Activated naive CD8-positive, alpha-beta T cell treated with anti-CD3 and anti-CD28 coated beads for 36 hours (primary cell): ENCODE measurements at places on chromosomes 2 and 18.

GRCh38 chr2:32168513-32168912 is 2.8 kb downstream of the SLC30A6 start:
- H3K27ac ChIP-seq: peak overlapping the region; percentile 81
- H3K4me1 ChIP-seq: peaks cover 27% of the 10 kb centered on the region
- no peak for DNase-seq
- H3K27me3 ChIP-seq: no peaks in the 10 kb centered on the region
- no peak overlapping the region for H3K4me3 ChIP-seq

DNA sequence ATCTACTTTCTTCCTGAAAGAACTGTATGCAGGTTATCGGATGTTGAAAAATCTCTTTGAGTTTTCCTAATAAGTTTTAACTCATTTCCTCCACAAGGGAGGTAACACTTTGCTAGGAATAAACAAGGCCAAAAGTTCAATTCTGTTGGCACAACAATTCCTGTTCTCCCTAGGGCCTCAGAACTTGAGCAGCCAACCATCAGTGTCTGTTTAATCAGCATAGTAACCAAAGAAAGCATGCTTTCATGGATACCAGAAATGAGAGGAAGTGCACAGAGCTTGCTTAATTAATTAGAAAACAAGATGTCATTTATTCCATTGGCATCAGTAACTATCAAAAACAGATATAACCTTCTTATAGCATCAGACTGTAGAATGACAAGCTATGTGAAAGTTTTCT is 503.2 kb upstream of the CNTNAP5 start:
- no peak overlapping the region for H3K4me3 ChIP-seq
- no peaks in the 10 kb centered on the region for H3K27me3 ChIP-seq
- H3K4me1 ChIP-seq: no peaks in the 10 kb centered on the region
- DNase-seq: no peak

- H3K36me3 ChIP-seq: peaks cover 6% of the 10 kb centered on the region
- H3K27me3 ChIP-seq: no peaks in the 10 kb centered on the region
Measured at GRCh38 chr2:237739101-237739500, 59.5 kb upstream of the RBM44 start.

DNA sequence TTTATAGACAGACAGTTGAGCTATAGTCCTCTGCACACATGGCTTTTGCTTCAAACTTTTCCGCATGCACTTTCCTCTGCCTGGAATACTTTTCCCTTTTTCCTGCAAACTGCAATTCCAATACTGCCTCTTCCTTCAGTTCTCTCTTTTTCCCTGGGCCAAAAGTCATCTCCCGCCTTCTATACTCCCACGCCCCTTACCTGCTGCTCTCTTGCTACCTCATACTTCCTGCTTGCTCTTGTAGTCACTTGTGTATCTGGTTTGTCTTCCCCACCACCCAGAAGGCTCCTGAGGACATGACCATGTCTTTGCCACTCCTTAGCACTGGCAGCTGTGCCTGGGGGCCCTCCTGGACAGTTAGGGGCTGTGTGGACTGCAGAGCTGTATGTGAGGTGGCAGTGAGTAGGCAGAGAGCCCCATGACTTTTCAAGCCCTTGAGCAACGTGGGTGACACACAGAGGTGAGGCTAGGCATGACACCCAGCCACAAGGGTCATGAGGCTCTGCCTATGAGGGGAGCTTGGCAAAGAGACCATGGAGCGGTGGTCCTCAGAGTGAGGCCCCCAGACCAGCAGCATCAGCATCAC is 23.2 kb downstream of the SPEG start:
- no peak overlapping the region for H3K4me3 ChIP-seq
- H3K27ac ChIP-seq: no peak overlapping the region
- peak; percentile 36 for DNase-seq
- peaks cover 16% of the 10 kb centered on the region for H3K4me1 ChIP-seq

GRCh38 chr2:132460781-132461180 is 44.2 kb downstream of the GPR39 start:
- no peak overlapping the region for H3K4me3 ChIP-seq
- H3K27me3 ChIP-seq: no peaks in the 10 kb centered on the region
- H3K36me3 ChIP-seq: peaks cover 2% of the 10 kb centered on the region

DNA sequence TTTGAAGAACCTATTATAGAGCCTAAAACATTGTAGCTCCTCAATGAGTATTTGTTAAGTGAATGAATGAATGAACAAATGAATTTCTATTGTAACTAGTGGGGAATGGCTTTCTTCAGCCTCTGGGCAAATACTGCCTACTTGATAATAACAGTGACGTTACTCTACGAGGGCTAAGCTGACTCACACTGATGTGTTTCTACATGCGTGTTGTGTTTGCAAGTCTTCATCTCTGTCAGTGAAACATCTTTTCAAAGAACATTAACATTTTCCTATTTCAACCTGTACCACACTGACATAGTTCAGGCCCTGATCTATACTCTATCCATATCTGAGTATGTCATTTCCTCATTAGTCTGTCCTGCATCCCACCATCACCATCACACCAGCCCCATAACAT is 319.9 kb upstream of the ACVR2A start:
- no peak overlapping the region for H3K4me3 ChIP-seq
- H3K36me3 ChIP-seq: no peaks in the 10 kb centered on the region
- H3K4me1 ChIP-seq: peaks cover 5% of the 10 kb centered on the region
- H3K27ac ChIP-seq: no peak overlapping the region
- no peaks in the 10 kb centered on the region for H3K27me3 ChIP-seq
- DNase-seq: no peak

GRCh38 chr2:74530239-74531187 is 780 bp downstream of the HTRA2 start:
- H3K4me1 ChIP-seq: peaks cover 40% of the 10 kb centered on the region
- H3K4me3 ChIP-seq: peak overlapping the region; percentile 98
- peaks cover 60% of the 10 kb centered on the region for H3K36me3 ChIP-seq
- peak overlapping the region; percentile 98 for H3K27ac ChIP-seq

DNA sequence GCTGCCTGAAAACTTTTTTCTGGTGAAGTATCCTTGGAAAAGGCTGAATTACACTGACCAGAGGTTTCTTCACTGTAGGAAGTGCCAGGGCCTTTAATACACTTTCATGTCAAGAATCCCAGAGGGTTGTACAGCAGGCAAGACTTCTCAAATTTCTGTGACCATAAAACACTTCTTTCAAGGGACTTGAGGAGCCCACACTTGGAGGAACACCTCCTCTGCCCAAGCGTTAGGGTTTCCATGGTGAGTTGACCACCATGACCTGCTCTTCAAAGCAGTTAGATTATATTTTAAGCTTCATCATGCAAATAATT is 12.9 kb upstream of the SALL3 start:
- peaks cover 35% of the 10 kb centered on the region for H3K27me3 ChIP-seq
- H3K4me1 ChIP-seq: no peaks in the 10 kb centered on the region
- no peak overlapping the region for H3K27ac ChIP-seq
- no peak for DNase-seq
- no peaks in the 10 kb centered on the region for H3K36me3 ChIP-seq

DNA sequence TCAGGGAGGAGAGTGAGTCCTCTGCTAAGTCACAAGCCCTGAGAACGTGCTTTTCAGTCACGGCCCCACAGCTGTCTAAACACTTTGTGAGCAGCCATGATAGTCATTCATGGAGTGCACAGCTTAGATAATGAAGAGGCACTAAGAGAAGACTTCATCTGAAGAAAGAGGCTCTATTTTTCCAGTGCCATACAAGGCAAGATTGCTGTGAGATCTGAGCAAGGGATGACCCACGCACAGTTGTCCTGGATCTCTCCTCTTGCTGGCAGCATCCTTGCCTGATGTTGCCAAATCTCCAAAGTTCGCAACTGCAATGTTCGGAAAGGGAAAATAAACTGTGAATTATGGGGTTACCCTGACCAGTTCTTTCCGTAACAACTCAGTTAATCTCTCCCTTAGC is 418.7 kb downstream of the MEIS1 start:
- no peak overlapping the region for H3K27ac ChIP-seq
- H3K4me1 ChIP-seq: no peaks in the 10 kb centered on the region
- H3K4me3 ChIP-seq: no peak overlapping the region
- no peak for DNase-seq
- no peaks in the 10 kb centered on the region for H3K27me3 ChIP-seq

GRCh38 chr2:189116087-189116486 is 63.5 kb downstream of the COL5A2 start:
- H3K4me1 ChIP-seq: peaks cover 30% of the 10 kb centered on the region
- no peak for DNase-seq
- no peaks in the 10 kb centered on the region for H3K36me3 ChIP-seq
- H3K27ac ChIP-seq: peak overlapping the region; percentile 82

- no peak overlapping the region for H3K27ac ChIP-seq
- H3K36me3 ChIP-seq: no peaks in the 10 kb centered on the region
- H3K4me3 ChIP-seq: no peak overlapping the region
- no peak for DNase-seq
Measured at GRCh38 chr2:155965415-155966063, 367.0 kb downstream of the NR4A2 start.

DNA sequence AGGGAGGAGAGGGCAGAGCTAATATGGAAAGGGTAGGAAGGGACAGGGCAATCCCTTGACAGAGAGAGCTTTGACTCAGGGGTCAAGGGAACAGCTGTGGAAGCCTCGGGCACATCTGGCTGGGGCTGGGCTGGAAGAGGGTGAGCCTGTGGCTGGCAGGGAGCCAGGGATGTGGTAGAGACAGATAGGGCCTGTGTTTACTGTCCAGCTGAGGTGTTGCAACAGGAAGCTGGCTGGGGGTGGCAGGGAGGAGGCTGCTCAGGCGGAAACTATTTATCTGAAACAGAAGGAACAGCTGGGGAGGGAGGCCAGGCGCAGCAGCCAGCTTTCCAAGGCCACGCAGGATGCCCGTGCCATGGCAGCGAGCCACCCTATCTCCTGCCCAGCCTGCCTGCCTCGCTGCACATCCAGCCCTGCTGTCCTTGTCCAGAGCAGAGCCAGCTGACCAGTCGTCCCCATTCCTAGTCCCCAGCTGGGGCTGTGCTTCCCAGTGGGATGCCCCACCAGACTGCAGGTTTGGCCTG is 264.7 kb downstream of the CYP26B1 start:
- H3K36me3 ChIP-seq: no peaks in the 10 kb centered on the region
- H3K4me1 ChIP-seq: no peaks in the 10 kb centered on the region
- peaks cover 7% of the 10 kb centered on the region for H3K27me3 ChIP-seq
- no peak for DNase-seq
- no peak overlapping the region for H3K27ac ChIP-seq

- H3K27me3 ChIP-seq: no peaks in the 10 kb centered on the region
- peaks cover 3% of the 10 kb centered on the region for H3K36me3 ChIP-seq
- peaks cover 48% of the 10 kb centered on the region for H3K4me1 ChIP-seq
- no peak overlapping the region for H3K27ac ChIP-seq
Measured at GRCh38 chr2:69652206-69652605, 8.7 kb upstream of the AAK1 start.

GRCh38 chr18:58997811-58998337 is 133.2 kb downstream of the ZNF532 start:
- no peaks in the 10 kb centered on the region for H3K36me3 ChIP-seq
- no peak for DNase-seq
- no peaks in the 10 kb centered on the region for H3K4me1 ChIP-seq
- no peak overlapping the region for H3K4me3 ChIP-seq
- no peak overlapping the region for H3K27ac ChIP-seq
- H3K27me3 ChIP-seq: peaks cover 28% of the 10 kb centered on the region

DNA sequence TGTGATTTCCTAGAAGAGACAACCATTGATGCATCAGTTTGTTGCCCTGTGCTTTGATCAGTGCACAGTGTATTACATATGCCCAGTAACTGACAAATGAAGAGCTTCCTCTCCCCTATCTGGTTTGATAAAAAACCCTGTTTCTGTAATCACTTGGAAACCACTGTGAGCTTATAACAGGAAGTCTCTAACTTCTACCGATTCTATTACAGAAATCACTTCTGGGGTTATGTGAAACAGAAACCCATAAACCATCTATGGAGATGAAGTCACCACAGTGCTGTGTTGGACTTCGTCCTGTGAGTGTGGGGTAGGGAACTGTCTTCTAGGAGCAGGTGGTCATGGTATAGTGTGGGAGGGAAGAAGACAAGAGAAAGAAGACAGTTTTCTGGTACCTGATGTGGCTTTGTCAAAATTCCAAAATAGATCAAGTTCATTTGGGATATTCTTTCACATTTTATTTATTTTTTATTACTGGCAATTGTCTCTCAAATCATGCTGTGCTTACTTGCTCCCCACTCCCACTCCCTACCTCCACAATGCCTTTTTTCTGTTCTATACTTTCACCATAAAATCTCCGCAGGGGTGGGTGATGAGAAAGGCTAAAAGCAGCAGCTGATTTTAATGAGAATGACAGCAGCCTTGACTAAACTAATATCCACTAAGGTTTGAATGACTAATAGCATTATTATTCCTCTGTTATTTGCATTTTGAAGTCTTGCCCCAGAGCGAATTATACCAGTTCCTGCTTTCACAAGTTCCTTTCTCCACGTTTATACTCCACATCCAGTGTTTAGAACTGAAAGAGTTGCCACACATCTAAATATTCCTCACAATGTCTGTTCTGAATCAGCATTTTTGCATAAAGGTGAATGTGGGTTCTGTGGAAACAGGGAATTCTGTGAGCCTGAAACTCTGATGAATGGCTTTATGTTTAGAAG is 41.7 kb upstream of the RND3 start:
- no peak overlapping the region for H3K4me3 ChIP-seq
- no peaks in the 10 kb centered on the region for H3K27me3 ChIP-seq
- H3K4me1 ChIP-seq: no peaks in the 10 kb centered on the region
- H3K27ac ChIP-seq: no peak overlapping the region

DNA sequence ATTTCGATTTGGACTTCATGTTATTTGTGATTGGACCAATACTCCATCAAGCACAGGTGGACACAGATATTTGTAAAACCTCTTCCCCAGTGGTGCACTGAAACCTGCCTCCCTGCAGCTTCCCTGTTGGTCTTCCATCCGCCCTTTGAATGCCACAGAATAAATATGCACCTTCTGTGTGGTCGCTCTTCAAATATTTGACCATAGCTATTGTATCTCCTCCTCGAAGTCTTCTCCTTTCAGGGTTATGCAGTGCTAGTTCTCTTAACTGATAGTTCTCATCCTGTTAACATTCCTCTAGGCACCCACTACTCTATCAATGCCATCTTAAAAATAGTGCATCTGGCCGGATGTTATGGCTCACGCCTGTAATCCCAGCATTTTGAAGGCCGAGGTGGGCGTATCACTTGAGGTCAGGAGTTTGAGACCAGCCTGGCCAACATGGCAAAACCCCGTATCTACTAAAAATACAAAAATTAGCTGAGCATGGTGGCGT is 12.5 kb downstream of the SPATS2L start:
- DNase-seq: no peak
- no peak overlapping the region for H3K27ac ChIP-seq
- peaks cover 9% of the 10 kb centered on the region for H3K4me1 ChIP-seq
- H3K27me3 ChIP-seq: peaks cover 6% of the 10 kb centered on the region
- H3K36me3 ChIP-seq: no peaks in the 10 kb centered on the region

DNA sequence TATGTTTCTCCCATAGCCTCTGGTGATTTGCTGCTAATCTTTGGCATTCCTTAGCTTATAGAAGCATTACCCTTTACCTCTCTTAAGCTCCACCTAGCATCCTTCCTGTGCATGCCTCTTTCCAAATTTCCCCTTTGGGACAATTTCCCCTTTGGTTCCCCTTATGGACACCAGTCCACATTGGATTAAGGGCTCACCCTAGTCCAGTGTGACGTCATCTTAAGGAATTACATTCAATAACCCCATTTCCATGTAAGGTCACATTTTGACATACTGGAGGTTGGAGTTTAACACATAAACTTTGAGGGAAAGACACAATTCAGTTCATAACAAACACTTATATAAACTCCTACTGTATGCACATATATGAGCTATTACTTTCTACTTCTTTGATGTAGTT is 916.6 kb downstream of the SLC4A3 start:
- H3K4me3 ChIP-seq: no peak overlapping the region
- no peaks in the 10 kb centered on the region for H3K27me3 ChIP-seq
- no peak overlapping the region for H3K27ac ChIP-seq
- no peaks in the 10 kb centered on the region for H3K4me1 ChIP-seq
- DNase-seq: no peak

- DNase-seq: no peak
- H3K4me3 ChIP-seq: no peak overlapping the region
- H3K36me3 ChIP-seq: no peaks in the 10 kb centered on the region
- H3K27me3 ChIP-seq: peaks cover 19% of the 10 kb centered on the region
- H3K27ac ChIP-seq: no peak overlapping the region
Measured at GRCh38 chr2:8452979-8453903, 228.6 kb upstream of the ID2 start.
